Foreskin melanocyte (primary cell): ENCODE measurements at places on chromosomes 3 and 15.

DNA sequence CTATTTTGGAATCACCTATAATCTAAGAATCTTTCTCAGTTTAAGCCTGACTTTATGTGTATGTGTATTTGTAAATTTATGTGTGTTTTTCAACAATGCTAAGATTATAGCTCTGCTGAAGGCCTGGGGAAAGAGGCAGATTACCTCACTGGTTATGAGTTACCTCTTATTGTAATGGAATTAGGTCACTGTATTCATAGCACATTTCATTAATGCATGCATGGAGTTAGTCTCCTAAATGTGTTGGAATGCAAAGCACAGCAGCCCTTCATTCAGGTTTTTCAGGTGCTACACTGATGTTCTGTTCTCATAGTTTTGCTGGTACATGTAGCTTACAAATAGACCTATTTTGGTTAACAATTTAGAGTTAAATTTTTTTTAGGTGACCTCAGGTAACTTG lies 9.5 kb downstream of the GPR87 start:
- no peak for DNase-seq

GRCh38 chr15:70348581-70349344 lies 251.0 kb upstream of the TLE3 start:
- DNase-seq, result peak; percentile 71

DNA sequence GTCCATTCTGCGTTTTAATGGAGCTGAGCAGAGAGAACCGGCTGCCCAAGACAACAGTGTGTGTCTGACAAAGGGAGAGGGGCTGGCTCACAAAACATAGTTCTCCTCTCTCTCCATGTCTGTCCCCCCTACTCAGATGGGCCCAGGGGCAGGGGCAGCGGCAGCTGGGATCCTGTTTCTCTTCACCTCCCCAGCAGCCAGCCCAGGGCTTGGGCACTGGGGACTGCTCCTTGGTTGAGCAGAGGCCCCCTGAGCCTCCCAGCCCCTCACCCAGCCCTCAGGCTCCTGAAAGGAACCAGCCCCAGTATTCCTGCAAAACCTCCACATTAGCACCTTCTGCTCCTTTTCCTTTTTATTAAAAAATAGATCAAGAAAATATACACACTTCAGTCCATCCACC lies 17.8 kb downstream of the TPRA1 start:
- no peak for DNase-seq

- no peak for DNase-seq
These were observed 39.3 kb downstream of the KLHL25 start for GRCh38 chr15:85755471-85755870.

- no peak for DNase-seq
These were observed 766.4 kb downstream of the AGBL1 start for GRCh38 chr15:86846036-86846435.

- no peak for DNase-seq
These were observed 82.7 kb downstream of the TLE3 start for GRCh38 chr15:70014860-70015490.

- no peak for DNase-seq
These were observed 166.8 kb upstream of the LPP start for GRCh38 chr3:187987187-187987586.

DNA sequence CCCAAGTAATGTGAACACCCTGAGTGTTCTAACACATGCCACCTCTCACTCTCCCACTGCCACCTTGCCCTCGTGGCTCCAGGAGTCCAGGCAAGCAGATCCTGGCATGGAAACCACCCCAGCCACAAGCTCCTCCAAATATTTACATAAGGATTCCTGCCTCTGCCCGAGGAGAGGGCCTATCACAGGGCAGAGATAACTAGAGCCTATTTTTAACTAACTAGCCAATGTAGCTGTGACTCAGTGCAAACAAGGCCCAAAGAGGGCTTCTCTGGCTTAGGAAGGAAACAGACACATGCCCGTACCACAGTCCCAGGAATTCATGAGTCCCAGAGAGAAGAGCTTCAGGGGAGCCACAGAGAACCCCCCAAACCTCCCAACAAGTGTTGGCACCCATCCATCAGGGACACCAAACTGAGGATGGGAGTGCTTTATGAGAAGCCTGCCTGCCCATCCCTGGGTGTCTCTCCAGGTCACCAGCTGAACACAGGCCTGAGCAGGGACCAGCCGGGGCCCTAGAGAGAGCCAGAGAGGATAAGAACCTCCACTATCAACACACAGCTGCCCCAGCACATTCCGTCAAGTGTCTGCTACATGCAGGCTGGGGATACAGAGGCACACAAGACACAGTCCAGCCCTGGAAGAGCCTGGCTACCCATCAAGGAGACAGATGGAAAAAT lies 9.2 kb downstream of the FYCO1 start:
- no peak for DNase-seq

GRCh38 chr3:171811295-171811912 lies 1.1 kb upstream of the PLD1 start:
- DNase-seq, result no peak

DNA sequence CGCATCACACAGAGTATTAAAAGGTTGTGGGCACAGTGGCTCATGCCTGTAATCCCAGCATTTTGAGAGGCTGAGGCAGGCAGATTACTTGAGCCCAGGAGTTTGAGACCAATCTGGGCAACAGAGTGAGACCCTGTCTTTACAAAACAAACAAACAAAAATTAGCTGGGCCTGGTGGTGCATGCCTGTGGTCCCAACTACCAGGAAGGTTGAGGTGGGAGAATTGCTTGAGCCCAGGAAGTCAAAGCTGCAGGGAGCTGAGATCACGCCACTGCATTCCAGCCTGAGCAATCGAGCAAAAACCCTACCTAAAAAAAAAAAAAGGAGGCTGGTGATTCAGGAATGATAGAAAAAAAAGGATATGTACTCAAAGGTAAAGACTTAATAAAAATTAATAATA lies 28.2 kb upstream of the ST6GAL1 start:
- no peak for DNase-seq

GRCh38 chr3:150330174-150330573 lies 77.9 kb upstream of the TSC22D2 start:
- DNase-seq, result no peak

DNA sequence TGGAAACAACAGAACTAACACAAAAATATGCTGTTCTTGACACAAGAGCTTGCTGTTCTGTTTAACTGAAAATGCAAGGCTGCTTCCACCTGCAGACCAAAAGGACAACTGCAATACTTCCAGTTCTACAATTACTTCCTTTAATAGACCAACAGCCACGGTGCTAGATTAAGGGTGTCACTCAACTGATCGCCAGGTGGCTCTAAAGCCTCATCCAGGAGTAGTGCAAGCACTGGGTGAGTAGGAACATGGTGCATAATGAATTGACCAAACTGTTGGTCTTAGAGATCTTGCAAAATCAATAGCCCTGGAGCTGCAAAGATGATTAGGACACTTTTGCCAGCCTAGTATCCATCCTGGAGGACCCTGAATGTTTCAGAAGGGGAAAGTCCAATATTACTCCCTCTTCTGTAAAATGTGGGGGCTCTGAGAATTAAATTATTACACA lies 3.6 kb upstream of the CLDN16 start:
- DNase-seq, result no peak
